CD4-positive, alpha-beta T cell treated with Interleukin-12 subunit alpha and Interleukin-12 subunit beta, for 1 hour (primary cell): ENCODE measurements at places on chromosomes 11 and 22.

DNA sequence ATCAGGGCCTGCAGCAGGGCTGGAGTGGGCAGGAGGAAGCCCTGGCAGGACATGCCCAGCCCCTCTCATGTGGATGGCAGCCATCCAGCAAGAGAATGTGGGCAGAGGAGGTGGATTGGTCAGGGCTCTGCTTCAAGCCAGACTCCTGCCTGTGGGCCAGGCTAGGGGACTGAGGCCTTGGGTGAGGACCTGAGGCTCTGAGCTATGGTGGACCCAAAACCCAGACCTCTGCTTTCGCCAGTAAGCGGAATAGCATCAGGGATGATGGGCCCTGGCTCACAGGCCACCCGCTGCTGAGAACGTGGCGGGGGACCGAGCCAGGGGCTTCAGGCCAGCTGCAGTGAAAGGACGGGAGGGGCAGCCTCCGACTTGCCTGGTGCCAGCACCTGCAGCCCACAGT is 57.4 kb downstream of the LINC01488 start:
- DNase-seq, result no peak

DNA sequence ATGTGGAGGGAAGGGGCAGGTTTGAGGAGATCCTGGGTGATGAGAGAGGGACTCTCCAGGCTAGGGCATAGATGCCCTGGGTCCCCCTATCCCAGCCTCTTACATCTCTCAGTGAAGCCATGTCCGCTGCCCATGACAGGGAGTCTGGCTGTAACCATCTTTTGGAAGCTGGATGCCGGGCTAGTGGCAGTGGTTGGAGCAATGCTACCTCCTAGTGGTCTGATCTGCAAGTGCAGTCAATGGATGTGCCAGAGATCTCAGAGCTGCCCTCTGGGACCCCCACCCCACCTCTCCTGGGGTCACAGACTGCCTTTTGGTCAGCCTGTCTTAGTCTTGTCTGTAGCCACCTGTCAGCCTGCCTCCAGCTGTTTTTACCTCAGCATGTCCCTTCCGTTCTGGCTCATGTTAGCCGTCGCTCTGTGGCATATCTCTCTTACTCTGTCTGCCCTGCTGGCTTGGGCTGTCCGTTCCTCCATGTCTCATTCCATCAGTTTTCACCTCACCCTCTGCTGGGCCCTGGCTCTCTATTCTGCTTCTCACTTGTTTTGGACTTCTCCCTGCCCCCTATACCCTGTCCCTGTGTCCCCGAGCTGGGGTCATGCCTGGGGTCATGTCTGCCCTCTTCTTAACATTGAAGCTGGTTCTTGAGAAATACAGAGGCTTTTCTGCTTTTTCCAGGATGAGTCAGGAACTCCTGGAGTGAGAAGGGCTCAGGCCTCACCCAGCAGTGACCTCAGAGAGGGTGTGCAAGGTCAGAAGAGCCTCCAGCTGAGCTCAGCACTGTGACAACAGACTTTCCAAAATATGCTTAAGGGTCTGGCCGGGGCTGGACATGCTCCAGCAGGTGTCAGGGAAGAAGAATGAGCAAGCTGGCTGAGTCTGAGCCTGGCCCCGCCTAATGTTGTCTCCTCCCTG is 52.0 kb upstream of the THY1 start:
- peak; percentile 57 for DNase-seq

GRCh38 chr22:22714600-22715335 is 70.4 kb downstream of the GGTLC2 start:
- no peak for DNase-seq

DNA sequence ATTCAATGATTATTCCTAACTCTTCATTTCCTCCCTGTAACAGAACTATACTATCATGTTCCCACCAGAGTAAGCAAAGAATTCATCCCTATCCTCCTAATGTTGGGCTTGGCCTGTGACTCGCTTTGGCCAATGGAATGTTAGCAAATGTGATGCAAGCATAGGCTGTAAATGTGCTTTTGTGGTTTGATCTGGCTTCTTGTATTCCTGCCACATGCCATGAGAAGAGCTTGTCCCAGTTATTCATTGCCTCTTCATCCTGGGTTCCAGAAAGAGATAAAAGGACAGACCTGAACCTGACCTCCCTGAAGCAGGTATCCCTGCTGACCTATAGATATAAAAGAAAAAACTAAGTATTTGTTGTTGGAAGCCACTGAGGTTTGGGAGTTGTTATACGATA is 51.0 kb downstream of the SYTL2 start:
- DNase-seq, result no peak

- DNase-seq, result peak; percentile 14
Observed at GRCh38 chr11:44694443-44694842, 32.3 kb upstream of the TSPAN18 start.

DNA sequence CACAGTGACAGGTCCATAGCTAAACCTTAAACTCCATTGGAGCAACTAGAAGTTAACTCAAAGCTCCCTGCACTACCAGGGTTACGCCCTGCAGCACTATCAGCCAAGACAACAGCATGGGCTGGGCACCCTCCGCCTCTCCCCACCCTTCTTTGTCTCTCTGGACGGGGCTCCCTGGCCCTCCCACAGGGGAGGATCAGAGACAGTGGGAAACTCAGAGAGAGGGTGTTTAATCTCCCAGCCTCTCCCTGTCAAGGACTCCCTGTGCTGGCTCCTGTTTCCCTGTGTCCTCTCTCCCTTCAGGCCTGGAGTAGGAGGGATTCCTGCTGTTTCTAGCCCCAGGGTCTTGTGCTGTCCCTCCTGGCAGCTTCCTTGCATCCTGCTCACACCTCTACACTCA is 56.9 kb upstream of the CSNK2A3 start:
- no peak for DNase-seq

- no peak for DNase-seq
Observed at GRCh38 chr11:116388146-116388545, 384.6 kb downstream of the BUD13 start.

DNA sequence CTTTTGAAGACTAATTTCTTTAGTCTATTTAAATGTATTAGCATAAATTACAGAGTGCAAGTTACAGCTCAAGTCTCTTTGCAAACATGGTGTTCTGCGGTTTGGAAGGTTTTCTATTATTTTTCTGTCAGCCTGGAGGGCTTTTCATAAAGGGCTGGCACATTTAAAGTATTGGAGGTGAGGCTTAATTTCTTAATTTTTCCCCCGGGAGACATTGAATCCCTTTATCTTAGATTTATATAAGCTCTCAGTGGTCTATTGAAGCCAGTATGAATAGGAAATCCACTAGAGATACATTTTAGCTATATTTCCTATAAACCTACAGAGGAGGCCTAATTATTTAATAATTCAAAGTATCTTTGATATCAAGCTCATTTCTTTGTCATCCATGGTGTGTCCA is 102.7 kb upstream of the CLPB start:
- DNase-seq, result no peak

DNA sequence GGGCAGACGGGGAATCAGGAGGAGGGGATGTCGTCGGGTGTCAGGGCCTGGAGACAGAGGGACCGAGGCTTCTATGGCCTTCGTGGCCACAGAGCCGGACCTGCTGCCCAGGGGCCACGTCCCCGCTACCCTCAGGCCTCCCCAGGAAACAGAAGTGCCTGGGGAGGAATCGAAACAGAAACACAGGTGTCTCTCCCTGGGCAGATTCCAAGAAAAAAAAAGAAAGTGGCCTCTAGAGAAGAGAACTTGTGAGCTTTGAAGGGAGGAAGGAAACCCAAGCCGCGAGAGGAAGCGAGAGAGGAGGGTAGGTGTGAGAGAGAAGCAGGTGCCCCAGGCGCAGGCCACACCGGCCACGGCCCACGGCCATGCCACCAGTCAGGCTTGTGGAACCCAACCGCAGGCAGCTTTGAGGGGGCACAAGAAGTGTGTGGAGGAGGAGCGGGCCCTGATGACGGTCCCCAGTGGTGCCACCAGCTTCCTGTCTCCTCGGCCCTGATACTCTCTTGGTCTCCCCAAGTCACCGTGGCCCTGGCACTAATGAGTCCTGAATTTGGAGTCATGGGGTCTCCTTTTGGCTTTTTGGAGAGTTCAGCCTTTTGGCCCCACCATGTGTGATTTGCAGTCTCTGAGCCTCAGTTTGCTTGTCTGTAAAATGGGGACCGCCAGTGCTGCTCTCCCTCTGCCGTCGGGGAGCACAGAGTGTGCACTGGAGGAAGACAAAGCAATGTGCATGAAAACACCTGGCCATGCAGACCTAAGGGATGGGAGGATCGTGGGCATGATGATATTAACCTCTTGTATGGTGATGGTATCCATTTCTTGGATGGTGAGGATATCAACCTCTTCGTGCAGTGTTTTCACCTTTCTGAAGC is 25.2 kb downstream of the LIF start:
- peak; percentile 72 for DNase-seq

GRCh38 chr11:102272047-102272824 is 45.0 kb upstream of the BIRC3 start:
- DNase-seq, result no peak

DNA sequence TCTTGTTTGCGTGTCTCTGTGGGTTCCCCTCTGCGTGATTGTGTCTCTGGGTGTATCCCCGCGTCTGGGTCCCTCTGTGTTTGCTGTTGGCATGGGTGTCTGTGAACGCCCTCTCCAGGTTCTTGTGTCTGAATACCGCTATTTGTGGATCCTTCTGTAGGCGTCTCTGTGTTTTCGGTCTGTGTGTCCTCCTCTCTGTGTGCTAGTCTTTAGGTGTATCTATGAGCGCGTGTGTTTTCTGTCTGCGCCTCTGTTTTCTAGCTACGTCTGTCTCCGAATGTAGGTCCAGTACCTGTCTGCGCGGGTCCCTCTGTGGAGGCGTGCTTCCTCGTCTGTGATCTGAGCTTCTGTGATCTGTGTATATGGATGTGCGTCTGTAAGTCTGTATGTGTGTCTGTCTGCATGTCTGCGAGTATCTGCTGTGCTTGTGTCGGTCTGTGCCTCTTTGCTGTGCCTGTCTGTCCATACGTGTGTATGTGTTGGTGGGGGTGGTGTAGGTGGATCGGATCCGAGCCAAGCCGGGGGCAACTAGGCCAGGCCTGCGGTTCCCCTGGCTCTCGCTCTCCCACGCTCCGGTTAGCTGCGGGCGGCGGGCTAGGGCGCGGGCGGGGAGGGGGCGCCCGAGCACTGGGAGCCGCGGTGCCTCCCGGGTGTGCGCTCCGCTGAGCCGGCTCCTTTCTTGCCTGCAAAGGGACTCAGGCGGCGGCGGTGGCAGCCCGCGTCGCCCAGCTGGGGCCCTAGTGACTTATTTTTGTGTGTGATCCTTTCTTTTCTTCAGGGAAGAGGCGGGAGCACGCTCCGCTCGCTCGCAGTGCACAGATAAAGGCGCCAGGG is 105.3 kb upstream of the E2F8 start:
- DNase-seq, result no peak

- no peak for DNase-seq
Observed at GRCh38 chr11:3014943-3015342, 22.8 kb upstream of the NAP1L4 start.

- DNase-seq, result no peak
Observed at GRCh38 chr11:115141231-115142114, 362.7 kb downstream of the CADM1 start.

GRCh38 chr11:12994476-12994875 is 14.6 kb upstream of the RASSF10 start:
- DNase-seq, result no peak

- no peak for DNase-seq
Observed at GRCh38 chr11:134512061-134512460, 100.0 kb upstream of the B3GAT1 start.

DNA sequence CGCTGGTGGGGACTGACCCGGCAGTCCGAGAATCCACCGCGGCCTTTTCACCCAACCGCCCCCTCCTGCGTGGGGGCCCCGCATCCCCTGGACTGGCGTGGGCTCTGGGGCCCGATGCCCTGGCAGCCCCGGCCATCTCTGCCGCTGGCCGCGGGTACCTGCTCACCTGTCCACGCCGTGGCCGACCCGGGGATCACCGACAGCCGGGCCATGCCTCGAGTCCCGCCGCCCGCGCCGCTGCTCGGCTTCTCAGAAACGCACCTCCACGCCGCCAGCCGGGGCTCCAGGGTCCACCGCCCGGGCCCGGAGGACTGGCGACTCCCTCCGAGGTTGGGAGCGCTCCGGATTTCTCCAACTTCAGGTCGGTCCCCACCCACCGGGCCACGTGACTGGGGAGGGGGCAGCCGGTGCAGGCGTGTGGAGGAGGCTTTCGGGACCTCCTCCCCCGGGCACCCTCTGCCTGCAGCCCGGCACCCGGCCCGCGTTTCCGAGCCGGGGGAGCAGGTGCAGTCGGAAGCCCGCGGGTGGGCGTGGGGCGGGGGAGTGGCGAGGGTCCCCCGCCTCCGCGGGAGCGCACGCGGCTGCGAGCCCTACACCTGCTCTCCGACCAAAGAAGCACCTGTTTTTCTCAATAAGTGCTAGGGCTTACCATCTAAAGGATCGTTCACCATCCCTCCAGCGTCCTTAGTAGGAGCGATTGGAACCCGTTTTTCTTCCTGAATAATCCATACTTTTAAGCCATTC is 554 bp upstream of the NRIP3 start:
- no peak for DNase-seq

DNA sequence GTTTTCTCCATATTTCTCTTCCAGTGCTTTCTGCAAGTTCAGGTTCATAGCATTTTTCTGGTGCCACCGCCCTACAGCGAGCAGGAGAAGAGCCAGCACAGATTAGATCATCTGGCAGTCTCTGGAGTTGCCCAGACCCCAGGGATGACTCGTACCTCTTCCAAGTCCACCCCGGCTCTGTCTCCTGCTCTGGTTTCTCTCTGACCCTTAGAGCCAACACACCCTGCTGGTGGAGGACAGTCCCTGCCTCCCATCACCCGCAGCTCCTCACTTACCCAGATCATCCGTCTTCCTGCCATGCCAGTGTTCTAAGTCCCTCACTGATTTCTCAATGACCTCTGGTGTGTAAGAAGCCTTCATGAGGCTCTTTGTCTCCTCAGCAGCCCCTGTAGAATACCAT is 28.0 kb downstream of the TST start:
- DNase-seq, result no peak

GRCh38 chr22:23415490-23415851 is 164.6 kb downstream of the IGLL1 start:
- no peak for DNase-seq

- DNase-seq, result no peak
Observed at GRCh38 chr11:63445720-63446119, 45.2 kb downstream of the PLAAT5 start.

DNA sequence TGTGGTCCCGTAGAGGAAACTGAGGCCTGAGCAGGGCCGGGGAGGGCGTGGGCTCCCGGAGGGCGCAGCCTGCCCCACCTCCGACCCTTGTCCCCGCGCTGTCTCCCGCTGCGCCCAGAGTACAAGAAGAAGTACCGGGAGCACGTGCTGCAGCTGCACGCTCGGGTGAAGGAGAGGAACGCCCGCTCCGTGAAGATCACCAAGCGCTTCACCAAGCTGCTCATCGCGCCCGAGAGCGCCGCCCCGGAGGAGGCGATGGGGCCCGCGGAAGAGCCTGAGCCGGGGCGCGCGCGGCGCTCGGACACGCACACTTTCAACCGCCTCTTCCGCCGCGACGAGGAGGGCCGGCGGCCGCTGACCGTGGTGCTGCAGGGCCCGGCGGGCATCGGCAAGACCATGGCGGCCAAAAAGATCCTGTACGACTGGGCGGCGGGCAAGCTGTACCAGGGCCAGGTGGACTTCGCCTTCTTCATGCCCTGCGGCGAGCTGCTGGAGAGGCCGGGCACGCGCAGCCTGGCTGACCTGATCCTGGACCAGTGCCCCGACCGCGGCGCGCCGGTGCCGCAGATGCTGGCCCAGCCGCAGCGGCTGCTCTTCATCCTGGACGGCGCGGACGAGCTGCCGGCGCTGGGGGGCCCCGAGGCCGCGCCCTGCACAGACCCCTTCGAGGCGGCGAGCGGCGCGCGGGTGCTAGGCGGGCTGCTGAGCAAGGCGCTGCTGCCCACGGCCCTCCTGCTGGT is 1.9 kb downstream of the NLRP6 start:
- peak; percentile 53 for DNase-seq

GRCh38 chr11:129117595-129118350 is 74.4 kb downstream of the ARHGAP32 start:
- peak; percentile 58 for DNase-seq
